ENCODE measurements at places on chromosomes 2 and 18.

DNA sequence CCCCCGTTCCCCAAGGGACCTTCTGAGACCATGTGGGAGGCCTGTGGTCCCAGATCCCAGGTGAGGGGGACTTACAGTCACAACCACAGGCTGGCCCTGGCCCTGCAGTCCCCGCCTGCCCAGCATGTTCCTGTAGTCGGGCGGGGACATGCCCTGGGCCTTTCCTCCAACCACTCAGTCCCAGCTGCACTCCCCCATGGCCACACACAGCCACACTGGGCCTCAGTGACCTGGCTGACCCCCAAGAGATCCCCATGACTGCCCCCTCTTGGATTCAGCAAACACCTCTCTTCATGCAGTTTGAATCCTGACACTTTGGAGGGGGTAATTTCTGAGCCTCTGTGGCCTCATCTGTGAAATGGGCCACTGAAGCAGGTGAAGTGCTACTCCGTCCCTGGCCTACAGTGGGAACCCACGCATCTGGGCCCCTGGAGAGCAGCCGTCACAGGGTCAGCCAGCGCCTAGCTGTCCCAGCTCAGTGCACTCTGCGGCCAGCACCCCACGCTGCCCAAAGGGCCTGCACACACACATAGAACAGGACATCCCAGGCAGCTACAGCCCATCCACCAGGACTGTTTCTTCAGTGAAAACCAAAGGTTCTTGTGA, 12.7 kb upstream of the ARHGEF4 start:
- DNase-seq: no peak

GRCh38 chr2:96867756-96868554, 1.9 kb downstream of the SEMA4C start:
- DNase-seq: peak; percentile 13

- DNase-seq: no peak
Measured at GRCh38 chr2:172377408-172377807, 50.0 kb upstream of the ITGA6 start.

DNA sequence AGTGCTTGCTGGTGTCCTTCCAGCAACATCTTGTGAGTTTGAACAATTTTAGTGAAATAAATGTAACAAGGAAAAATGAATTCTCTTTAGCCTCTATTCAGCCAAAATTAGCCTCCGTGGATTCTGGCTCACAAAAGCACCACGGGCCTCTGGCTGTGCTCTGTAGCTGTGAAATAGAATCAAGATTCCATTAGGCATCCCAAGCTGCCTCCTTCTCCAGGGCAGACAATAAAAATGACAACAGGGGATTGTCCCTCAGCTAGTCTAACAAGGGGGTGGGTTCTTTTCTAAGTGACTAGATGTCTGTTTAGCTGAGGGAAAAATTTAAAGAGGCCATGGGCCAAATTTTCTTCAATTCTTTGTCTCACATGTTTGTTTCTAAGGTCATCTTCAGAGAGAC, 254.7 kb upstream of the FIGN start:
- DNase-seq: no peak

- DNase-seq: peak; percentile 89
Measured at GRCh38 chr18:65651192-65651591, 99.6 kb upstream of the CDH7 start.

All from NCI-H69 (cell line).